Cortex of kidney (tissue), 1 donor: ENCODE measurements at places on chromosomes 4 and X.

DNA sequence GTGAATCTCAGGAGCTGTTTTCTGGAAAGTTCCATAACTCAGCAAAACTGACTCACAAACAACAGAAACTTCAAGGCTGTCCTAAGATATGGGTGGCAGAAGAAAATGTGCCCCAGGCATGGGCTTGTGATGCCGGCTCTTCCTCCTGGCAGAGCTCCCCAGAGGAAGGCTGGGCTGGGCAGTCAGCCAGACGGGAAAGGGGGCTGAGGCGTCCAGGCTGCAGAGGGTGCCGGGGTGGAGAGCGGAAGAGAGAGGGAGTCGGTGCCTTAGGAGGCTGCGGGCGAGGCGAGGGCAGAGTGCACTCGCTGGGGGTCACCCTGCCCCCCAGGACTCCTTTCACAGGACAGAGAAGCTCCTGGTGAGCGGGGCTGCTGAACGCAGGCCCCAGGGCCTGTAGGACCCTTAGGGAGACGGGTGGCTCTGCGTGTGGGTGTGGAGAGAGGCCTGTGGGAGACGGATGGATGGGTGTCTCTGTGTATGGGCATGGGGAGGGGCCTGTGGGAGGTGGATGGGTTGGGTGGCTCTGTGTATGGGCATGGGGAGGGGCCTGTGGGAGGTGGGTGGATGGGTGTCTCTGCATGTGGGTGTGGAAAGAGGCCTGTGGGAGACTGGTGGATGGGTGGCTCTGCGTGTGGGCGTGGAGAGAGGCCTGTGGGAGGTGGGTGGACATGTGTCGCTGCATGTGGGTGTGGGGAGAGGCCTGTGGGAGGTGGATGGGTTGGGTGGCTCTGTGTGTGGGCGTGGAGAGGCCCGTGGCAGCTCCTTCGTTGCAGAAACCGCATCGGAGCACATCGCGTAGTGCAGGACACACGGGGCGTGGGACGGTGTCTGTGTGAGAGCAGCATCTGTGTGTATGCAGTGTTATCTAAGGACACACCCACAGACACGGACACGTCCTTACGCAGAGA, 15.9 kb downstream of the PCGF3 start:
- no peak for DNase-seq

DNA sequence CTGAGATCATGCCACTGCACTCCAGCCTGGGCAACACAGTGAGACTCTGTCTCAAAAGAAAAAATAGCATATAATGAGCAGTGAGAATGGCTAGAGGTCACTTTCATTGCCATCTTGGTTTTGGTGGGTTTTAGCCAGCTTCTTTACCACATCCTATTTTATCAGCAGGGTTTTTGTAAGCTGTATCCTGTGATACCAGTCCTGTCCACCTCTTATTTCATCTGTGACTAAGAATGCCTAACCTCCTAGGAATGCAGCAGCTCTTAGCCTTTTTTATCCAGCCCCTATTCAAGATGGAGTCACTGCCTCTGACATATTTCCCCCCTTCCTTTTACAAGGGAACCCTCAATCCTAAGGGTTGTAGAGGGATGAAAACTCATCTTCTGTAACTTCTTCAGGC, 26.1 kb upstream of the IGFBP7 start:
- no peak for DNase-seq

GRCh38 chr4:94452476-94453371, 982 bp downstream of the PDLIM5 start:
- no peak for DNase-seq

GRCh38 chr4:166259081-166259480, 386.0 kb downstream of the TLL1 start:
- no peak for DNase-seq

GRCh38 chrX:124507246-124507645, 160.9 kb downstream of the SH2D1A start:
- DNase-seq, result no peak

DNA sequence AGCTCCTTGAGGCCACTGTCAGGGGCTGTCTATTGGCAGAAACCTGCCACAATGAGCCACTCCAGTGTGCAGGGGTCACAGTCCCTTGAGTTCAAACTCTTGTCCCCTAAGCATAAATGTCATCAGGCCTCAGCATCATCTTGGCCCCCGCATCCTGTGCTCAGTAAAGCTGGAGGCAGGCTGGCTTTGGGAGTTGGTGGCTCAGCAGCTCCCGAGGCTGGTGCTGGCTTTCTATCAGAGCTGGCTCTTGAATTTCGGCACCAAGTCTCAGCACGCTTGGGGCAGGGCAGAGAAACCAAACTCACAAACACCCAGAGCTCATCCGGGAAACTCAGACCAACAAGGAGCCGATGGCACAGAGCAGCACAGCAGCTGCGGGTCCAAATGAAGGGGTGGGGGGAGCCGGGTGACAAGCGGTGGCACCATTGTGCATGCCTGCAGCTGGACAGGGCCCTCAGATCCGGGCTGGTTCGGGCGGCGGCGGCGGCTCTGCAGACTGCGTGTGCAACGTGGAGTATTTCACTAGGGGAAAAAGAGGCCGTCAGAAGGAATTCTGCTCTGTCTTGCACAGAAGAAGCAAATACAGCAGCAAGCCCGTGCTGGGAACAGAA, 75.5 kb downstream of the MTMR1 start:
- DNase-seq, result no peak

GRCh38 chr4:112702892-112703291, 65.9 kb downstream of the LARP7 start:
- no peak for DNase-seq

GRCh38 chr4:125338814-125339213, 24.1 kb downstream of the FAT4 start:
- DNase-seq, result no peak

DNA sequence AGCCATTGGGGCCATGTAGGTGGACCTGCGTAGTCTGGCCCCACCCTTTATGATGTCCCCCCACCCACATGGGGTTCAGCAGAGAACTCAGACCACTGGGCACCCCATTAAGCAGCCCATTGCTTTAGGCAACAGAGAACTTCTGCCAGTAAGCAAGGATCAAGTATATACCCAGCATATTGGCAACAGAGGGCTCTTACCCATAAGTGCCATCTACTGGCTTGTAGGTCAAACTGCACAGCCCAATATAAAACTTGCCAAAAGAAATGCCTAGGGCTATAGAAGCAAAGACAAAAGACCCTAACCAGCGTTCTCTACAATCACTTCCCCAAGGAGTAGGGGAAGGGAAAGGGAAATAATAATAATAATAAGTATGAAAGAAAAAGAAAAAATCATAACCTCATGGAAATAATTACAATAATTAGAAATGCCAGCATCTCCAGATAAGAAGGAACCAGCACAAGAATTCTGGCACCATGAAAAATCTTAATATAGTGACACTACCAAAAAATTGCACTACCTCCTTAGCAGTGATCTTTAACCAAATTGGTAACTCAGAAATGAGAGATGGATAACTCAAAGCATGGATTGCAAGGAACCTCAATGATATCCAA, 1090.7 kb downstream of the FAT4 start:
- DNase-seq, result no peak

DNA sequence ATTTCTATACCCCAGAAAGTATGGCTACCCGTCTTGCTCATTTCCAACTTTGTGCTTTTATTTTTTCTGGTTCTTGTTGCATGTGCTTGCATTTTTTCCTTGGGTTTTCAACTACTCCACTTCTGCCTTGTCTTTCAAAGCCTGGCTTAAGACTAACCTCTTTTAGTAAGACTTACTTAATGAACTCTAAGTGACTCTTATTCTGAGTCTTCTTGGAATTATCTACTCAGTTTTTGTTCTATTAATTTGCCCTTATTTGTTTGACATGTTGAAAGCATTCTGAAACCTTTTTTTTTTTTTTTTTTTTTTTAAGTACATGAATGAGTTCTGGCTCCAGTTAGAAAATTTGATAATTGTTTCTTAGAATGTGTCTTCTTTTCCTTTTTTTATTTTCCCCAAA, 74.8 kb downstream of the SLIT2 start:
- no peak for DNase-seq

GRCh38 chrX:69285881-69286564, 120.8 kb upstream of the PJA1 start:
- no peak for DNase-seq

GRCh38 chr4:5906191-5906590, 13.3 kb upstream of the CRMP1 start:
- DNase-seq, result no peak

DNA sequence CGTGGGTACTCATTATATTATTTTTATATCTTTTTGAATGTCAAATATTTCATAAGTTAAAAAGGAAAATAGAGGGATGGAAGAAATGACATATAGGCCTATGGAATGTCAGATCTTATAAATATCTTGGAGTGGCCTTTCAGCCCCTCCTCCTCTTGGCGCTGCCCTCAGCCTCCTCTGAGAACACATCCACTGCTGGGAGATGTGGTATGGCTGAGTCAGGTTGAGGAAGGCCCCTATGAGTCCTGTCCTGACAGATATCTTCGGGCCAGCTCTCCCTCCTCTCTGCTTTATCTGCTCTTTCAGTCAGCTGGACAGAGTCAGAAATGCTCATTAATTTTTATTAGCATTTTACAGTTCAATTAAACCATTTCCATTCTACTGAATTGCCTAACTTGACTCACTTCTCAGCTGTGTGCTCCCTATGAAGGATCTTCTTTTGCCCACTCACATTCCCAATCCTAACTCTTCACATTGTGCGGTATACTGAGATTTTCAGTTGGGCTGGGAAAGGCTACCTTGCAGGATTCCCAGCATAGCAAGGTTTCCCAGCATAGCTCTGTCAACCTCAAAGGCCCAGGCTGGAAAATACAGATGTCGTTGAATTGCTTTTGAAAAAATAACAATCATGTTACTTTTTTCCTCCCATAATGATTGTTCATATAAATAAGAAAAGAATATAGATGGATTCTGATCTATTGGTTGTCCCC, 128.0 kb downstream of the ARHGEF9 start:
- DNase-seq, result no peak

DNA sequence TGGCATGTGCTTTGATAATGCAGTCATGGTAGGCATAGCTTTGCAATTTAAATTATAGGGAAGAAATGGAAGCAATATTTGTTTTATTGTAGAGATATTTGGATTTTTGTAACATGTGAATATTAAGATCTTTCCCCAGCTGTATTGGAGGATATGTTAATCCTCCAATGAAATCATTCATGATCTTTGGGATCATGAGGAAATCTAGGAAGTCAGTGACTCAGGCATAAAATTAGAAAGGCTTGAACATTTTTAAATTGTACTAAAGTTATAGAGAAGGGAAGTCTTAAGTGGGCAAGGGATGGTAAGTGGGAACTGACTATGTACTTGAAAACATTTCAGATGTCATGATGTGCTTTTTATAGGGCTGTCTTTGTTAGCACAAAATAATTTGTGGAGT, 46.8 kb downstream of the FIP1L1 start:
- DNase-seq, result no peak

DNA sequence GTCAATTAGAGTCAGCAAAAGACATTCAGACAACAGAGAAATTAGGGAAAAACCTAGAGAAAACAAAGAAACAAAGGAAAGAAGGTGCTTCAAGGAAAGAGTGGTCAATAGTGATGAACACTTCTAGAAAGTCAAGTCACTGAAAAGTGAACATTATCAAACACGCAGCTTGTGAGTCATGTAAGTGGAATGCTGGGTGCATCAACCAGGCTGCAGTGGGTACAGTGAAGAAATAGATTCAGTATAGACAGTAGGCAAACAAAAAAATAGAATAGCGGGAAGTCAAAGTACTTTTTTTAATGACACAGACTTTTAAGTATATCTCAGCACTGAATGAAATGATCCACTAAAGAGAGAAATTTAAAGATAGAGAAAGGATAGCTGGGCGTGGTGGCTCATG, 245.8 kb downstream of the ARHGAP24 start:
- no peak for DNase-seq

DNA sequence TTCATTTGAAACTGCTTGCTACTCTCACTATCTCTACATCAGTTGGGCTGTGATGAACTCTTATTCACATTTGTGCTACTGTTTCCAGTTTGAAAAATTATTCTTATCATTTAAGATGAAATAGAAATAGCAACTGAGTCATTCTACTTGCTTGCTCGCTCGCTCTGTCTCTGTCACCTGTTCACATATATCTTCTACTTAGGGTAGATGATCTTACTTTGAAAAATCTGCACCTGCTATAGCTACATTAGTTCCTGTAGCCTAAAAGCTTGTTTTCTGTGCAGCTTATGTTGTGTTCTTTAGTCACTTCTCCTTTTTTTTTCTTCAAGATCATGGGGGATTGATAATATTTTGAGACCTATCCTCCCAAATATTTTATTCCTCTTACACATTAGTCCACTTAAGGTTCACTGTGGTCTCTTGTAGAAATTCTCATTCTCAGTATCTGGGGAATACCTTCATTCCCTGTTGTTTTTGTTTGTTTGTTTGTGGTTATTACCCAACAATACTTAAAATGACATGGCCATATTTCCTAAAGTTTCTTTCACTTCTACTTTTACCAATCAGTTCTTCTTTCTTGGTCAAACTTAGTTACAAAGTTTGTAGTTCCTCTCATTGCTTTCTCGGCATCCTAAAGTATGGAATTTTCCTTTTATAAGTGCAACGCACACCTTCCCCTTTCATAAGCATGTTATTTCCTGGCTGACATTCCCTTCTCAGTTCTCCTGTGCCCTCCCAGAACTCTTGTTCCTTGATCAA, 36.5 kb downstream of the CLCN5 start:
- DNase-seq, result no peak

GRCh38 chrX:7996414-7996813, 69.2 kb upstream of the PNPLA4 start:
- DNase-seq, result no peak

DNA sequence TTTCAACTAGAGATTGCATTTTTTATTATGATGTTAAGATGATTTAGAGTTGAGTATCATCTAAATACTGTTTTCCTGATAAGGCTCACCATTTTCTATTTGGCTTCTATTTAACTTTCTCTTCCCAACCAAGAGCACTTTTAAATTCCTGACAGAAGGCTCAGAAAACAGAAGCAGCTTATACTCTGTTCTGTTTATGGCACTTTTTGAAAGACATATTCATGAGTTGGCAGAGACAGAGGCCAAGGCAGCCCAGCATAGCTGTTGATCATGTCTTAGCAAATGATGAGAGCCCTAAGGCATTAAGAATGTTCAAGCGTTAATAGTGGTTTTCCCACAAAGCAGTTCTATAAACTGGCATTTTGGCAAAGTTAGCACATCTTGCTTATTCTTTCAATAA, 330.3 kb downstream of the TRAM1L1 start:
- DNase-seq, result no peak

- DNase-seq, result no peak
Measured at GRCh38 chrX:152428120-152428519, 23.0 kb downstream of the GABRA3 start.

DNA sequence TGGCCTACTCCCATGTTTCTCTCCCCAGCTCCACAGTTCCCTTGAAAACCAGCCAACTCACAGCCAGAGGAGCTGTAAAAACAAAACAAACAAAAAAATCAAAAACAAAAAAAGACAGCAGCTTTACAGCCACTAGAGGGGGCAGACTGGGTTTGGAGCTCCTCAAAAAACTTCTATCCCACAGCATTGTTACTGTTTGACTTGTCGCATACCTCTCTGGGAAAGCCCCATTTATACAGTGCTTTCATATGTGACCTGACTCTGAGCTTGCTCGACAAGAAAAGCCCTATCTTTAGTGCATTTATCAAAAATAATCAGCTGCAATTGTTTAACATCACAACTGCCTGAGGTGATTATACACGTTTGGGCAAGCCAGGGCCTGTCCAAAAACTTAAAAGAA, 21.6 kb downstream of the TSPAN6 start:
- no peak for DNase-seq
